ENCODE measurements at places on chromosomes 13 and 19.

DNA sequence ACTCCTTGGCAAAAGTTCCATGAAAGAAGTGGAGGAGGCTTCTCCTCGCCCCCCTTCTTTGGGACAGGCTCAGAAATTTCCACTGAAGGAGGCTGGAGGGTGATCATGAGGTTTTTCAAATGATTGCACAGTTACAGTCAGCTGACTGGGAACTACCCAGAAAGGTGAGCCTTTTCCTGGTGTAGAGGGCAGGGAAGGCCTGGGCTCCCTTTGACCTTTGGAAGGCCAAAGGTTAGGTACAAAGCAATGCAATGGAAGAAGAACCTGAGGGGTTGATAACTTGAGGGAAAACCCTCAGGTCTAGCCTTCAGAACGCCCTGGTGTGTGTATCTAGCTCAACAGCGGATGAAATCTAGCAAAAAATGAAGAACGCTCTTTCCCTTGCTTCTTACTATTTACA lies 50.1 kb upstream of the SLC15A1 start:
- no peak for DNase-seq

DNA sequence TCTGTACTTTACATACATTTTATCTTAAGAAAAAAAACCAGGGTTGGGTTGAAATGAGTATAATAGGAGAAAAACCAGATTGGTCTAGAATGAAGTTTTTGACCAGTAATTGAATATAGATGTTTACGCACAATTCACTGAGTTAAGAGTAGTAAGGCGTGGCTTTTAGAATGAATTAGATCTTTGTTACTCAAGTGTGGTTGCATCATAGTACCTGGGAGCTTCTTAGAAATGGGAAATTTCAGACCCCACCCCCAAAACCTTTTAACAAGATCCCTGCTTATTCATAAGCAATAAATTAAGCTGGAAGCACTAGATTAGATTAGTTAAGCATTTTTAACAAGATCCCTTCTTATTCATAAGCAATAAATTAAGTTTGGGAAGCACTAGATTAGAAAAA lies 28.7 kb upstream of the LMO7 start:
- no peak for DNase-seq

DNA sequence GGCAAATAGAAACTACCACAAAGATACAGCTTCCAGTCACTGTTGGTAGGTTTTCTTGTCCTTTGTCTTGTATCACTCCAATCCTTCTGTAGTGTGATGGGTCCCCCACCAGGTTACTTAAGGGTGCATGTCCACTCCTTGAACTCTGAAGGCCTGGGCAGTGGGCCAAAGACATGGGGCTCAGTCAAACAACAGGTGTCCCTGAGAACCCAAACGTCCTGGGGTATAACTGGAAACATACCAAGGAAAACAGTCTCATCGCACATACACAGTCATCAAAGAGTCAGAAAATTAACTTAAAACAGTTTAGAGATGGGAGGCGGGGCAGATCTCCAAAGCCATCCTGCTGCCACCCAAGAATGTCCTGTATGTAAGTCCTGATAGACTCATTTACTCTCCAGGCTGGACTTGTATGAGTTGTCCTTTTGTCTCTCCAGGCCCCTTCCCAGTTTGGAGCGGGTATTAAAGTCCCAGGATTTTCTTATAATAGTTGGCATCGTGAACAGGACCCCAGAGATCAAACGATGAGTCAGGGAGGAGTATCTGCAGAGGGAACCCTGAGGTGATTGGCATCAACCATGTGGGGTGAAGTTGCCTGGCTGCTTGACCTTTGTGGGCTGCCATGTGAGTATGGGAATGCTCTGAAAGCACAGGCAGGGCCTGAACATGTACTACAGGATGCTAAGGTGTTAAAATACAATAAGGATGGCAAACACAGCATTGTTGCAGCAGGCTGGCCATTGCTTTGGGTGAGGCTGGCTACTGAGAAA lies 613.2 kb upstream of the KLF12 start:
- no peak for DNase-seq

DNA sequence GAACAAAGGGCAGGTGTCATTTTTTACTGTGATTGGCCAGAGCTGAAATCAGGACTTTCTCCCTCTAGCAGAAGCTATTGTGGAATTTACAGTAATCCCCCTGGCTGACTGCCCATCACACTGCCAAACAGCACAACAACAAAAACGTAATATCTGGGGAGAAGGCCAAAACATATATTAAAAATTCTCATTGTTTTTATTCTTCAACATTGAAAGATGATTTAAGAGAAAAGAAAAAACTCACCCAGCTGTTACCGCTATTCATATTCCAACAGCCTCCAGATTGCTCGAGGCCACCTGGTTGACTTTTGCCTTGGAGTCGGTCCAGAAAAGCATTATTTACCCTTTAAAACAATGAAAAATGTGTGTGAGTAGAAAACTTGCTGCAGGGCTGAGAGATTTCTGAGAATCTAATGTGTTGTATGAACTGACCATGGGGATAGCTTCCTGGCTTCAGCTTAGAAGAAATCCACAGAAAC lies 97.2 kb downstream of the EPSTI1 start:
- DNase-seq = no peak

- DNase-seq = no peak
Measured at GRCh38 chr13:66675620-66676019, 554.5 kb downstream of the PCDH9 start.

DNA sequence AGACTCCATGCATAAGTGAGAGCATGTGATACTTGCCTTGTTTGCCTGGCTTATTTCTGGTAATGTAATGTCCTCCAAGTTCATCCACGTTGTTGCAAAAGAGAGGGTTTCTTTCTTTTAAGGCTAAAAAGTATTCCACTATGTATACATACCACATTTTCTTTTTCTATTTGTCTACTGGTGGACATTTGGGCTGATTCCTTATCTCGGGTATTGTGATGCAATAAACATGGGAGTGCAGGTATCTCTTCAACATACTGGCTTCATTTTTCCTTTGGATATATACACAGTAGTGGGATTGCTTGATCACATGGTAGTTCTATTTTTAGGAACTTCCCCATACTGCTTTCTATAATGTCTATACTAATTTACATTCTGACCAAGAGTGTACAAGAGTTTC lies 49.6 kb upstream of the EBPL start:
- no peak for DNase-seq

- DNase-seq = no peak
Measured at GRCh38 chr13:110108348-110109139, 198.4 kb downstream of the COL4A1 start.

DNA sequence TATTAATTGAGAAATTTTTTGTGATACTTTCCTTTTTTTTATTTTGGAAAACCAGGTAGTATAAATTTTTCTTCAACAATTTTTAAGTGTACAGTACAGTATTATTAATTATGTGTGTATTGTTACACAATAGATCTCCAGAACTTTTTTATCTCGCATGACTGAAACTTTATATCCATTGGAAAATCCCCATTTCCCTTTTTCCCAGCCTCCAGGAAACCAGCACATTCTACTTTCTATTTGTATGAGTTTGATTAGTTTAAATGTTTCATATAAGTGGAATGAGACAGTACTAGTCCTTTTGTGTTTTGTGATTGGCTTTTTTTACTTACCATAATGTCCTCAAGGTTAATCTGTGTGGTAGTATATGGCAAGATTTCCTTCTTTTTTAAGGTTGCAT lies 399.5 kb upstream of the ARGLU1 start:
- DNase-seq = no peak

DNA sequence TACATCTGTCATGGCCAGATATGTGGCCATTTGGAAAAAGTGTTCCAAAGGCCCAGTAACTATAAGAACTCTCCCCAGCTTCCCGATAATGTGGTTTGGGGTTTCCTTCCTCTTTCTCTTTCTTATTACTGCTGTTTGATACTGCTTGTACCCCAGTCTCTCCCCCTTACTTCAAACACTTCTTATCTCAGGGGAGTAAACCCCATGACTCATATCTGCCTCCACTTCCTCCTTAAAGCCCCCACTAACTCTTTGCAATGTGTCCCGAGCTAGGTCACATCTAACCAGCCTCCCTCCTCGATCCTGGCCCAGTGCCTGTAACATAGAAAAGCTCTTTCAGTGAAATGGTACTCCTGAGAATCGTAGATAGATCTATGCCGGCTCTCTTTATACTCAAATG lies 82.4 kb upstream of the STARD13 start:
- no peak for DNase-seq

- DNase-seq = no peak
Measured at GRCh38 chr13:82976499-82976898, 905.8 kb downstream of the SLITRK1 start.

GRCh38 chr13:33665626-33666175 lies 152.2 kb upstream of the RFC3 start:
- no peak for DNase-seq

DNA sequence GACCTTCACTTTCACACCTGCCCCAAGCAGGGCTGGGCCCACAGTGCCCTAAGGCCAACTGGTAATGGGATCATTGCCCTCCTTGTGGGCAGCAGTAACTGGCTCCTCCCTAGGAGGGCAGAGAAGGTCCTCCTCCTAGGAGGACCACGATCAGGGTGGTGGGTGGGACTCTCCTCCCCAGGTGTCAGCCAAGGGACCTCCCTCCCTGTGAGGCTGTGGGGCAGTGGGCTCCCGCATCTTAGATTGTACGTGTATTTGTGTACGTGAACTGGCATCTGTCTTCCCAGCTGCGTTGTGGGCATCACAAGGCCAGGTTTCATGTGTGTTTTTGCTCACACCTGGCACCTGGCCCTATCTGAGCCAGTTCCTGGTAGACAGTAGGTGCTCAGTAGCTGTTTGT lies 111.8 kb downstream of the SOX1 start:
- no peak for DNase-seq

GRCh38 chr13:41250993-41251392 lies 12.4 kb downstream of the MTRF1 start:
- DNase-seq = no peak

GRCh38 chr19:15223649-15224361 lies 8.4 kb downstream of the EPHX3 start:
- DNase-seq = no peak

DNA sequence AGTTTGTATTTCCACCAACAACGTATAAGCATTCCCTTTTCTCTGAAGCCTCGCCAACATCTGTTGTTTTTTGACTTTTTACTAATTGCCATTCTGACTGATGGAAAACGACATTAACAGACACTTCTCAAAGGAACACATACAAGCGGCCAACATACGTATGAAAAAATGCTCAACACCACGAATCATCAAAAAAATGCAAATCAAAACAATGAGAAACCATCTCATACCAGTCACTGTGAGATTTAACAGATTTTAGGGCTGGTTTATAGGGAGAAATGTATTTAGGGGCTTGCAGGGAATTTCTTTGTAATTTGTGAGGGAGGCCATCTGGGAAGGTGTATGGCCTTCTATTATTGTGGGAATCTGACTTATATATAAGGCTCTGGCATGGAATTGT lies 2.8 kb upstream of the DZIP1 start:
- DNase-seq = no peak

- DNase-seq = no peak
Measured at GRCh38 chr13:46348961-46349360, 38.1 kb downstream of the RUBCNL start.

All from stimulated activated CD8-positive, alpha-beta memory T cell treated with anti-CD3 and anti-CD28 coated beads, Interleukin-4, amount 100 ng/mL, for 1 hour (primary cell).